ENCODE measurements at places on chromosomes 4 and X.

DNA sequence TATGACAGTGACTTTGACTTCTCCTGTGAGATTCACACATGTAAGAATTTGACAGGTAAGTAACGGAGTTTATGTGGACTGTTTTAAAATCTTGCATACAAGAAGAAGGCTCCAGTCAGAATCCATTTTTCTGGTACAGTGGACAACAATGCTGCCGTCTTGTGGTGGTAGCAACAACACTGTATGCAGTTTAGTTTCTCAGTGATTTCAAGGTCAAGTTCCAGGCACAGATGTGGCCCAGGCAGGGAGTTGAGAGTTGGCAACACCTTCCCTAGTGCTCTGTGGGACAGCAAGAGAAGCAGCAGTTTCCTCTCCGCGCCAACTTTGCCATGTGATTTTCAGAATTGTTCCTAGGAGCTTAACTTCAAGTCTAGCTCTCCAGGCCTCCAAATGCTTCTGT is 56.0 kb upstream of the STPG2 start:
- DNase-seq: no peak

DNA sequence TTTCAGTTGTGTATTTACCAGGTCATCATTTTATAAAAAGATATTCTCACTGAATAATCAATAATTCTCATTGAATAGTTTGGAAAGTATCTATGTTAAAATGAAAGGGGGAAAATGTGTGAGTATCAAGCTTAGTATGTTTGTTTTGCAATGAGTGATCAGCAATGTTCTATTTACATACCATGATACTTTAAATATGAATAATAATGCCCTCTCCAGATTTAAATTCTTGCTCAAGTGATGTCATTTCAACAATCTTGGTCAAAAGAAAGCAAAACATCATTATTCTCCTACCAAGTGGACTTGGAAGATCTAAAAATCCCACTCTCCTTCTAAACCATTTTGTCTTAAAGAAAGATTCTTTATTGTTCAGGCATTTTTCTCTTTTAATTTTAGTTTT is 42.1 kb upstream of the ANKRD50 start:
- no peak for DNase-seq

GRCh38 chr4:69831646-69832325 is 28.2 kb downstream of the SULT1E1 start:
- DNase-seq: no peak

DNA sequence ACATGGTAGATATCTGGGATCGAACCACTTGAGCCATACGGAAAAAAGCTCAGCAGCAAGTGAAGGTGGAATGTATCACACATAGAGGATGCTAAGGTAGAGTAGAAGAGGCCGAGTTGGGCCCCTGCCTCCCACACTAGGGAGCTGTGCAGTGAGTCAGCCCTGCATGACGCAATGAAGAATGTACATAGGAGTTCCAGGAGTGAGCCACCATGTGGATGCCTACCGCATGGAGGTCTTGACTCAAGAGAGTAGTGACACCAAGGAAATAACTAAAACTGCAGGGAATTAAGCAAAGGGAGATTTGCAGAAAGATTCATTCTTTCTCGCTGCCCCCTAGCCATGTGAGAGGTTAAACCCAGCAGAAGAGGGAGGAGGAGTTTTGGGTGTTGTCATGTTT is 389.6 kb upstream of the IGFBP7 start:
- no peak for DNase-seq

All from OCI-LY7 (cell line).